ENCODE measurements at places on chromosomes 2 and 18.

GRCh38 chr2:8241317-8241716 is 440.5 kb upstream of the ID2 start:
- no peak for DNase-seq
- H3K36me3 ChIP-seq = peaks cover 19% of the 10 kb centered on the region
- peaks cover 5% of the 10 kb centered on the region for H3K27me3 ChIP-seq
- peaks cover 19% of the 10 kb centered on the region for H3K4me1 ChIP-seq
- no peak overlapping the region for H3K27ac ChIP-seq

- H3K27ac ChIP-seq = no peak overlapping the region
- no peaks in the 10 kb centered on the region for H3K36me3 ChIP-seq
- no peaks in the 10 kb centered on the region for H3K4me1 ChIP-seq
- H3K4me3 ChIP-seq = no peak overlapping the region
- DNase-seq = no peak
These were observed 11.3 kb downstream of the QPCT start for GRCh38 chr2:37355735-37356134.

DNA sequence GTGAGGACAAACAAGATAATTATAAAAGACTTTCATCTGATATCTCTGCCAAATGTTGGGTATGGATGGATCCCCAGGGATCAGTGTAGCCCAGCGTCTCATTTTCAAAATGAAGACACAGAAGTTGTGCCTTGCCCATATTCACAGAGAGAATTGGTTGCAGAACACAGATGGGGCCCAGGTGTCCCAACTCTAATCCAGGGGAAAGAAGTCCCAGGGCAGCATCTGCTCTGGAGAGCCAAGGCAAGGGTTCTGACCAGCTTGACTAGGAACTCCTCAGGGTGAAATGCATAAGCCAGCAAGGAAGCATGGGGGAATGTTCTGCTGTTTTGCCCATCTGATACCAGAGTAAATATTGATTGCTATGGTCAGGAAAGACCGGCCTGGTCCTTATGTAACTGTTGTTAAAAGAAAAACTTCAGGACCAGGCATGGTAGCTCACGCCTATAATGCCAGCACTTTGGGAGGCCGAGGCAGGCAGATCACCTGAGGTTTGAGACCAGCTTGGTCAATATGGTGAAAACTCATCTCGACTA is 68.7 kb upstream of the CABLES1 start:
- peaks cover 37% of the 10 kb centered on the region for H3K4me1 ChIP-seq
- H3K36me3 ChIP-seq = peaks cover 26% of the 10 kb centered on the region

DNA sequence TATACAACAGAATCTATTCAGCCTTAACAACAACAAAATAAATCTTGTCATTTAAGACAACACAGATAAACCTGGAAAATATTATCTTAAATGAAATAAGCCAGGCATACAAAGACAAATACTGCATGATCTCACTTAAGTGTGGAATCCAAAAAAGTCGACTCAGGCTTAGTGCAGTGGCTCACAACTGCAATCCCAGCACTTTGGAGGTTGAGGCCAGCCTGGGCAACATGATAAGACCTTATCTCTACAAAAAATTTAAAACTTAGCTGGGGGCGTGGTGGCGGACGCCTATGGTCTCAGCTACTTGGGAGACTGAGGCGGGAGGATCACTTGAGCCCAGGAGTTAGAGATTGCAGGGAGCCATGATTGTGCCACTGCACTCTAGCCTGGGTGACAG is 75.2 kb upstream of the RNU4ATAC start:
- no peaks in the 10 kb centered on the region for H3K4me1 ChIP-seq
- no peak overlapping the region for H3K4me3 ChIP-seq
- peaks cover 52% of the 10 kb centered on the region for H3K36me3 ChIP-seq
- H3K27me3 ChIP-seq = no peaks in the 10 kb centered on the region
- DNase-seq = no peak

GRCh38 chr2:95272299-95272751 is 1.9 kb upstream of the PROM2 start:
- no peaks in the 10 kb centered on the region for H3K36me3 ChIP-seq
- no peaks in the 10 kb centered on the region for H3K27me3 ChIP-seq
- H3K27ac ChIP-seq = no peak overlapping the region
- DNase-seq = no peak
- H3K4me3 ChIP-seq = no peak overlapping the region

DNA sequence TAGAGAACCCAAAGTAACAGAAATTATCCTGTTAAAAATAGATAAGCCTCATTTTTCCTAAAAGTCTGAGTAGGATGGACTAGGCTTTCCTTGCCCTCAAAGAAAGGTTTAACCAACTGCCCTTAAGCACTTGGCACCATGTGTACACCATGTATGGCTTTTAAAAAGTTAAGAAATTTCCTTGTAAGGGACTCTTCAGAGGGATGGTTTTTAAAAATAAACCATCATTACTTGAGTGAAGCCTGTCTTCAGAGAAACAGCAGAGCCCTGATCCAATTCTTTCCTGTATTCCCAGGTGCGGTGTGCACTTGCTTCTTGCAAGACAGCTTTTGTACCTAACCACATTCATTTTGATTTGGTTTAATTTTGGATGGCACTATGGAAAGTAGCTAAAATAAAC is 1.1 kb upstream of the NEMP2 start:
- peaks cover 55% of the 10 kb centered on the region for H3K36me3 ChIP-seq
- H3K4me3 ChIP-seq = peak overlapping the region; percentile 89
- H3K4me1 ChIP-seq = peaks cover 46% of the 10 kb centered on the region
- peak overlapping the region; percentile 45 for H3K27ac ChIP-seq
- no peak for DNase-seq
- no peaks in the 10 kb centered on the region for H3K27me3 ChIP-seq

DNA sequence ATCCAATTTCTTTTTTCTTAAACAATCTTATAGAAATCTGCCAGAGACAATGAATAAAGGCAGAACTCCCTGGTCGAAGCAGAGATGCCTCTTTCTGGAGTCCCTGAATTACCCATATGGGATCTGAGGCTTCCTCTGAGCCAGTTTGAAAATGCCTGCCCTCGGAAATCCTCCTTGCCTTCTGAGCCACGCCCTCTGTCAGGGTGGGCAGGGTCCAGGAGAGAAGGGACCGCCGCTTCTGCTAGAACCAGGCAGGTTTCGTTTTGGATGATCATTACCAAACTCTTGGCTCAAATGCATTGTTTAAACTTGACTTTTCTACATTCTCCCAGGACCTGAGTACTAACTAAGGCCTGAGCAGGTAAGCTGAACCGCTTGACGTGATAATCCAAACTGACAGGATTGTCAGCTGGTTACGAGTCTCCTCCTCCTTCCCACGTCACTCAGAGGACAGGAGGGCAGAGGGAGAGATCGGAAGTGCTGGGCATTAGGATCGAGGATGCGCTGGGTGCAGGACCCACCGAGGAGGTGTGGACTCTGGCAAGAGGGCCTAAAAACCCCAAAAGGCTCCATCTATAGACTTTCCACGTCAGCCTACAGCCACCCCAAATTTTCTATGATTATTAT is 128.4 kb downstream of the KLHL29 start:
- no peaks in the 10 kb centered on the region for H3K36me3 ChIP-seq
- peaks cover 3% of the 10 kb centered on the region for H3K4me1 ChIP-seq
- peaks cover 38% of the 10 kb centered on the region for H3K27me3 ChIP-seq
- DNase-seq = no peak
- H3K27ac ChIP-seq = no peak overlapping the region

- no peaks in the 10 kb centered on the region for H3K36me3 ChIP-seq
- no peak for DNase-seq
- H3K4me1 ChIP-seq = peaks cover 3% of the 10 kb centered on the region
- H3K27me3 ChIP-seq = peaks cover 20% of the 10 kb centered on the region
- no peak overlapping the region for H3K27ac ChIP-seq
- H3K4me3 ChIP-seq = no peak overlapping the region
These were observed 134.7 kb upstream of the CCDC150 start for GRCh38 chr2:196504788-196505187.

- H3K36me3 ChIP-seq = peaks cover 12% of the 10 kb centered on the region
- no peak overlapping the region for H3K27ac ChIP-seq
- H3K27me3 ChIP-seq = no peaks in the 10 kb centered on the region
- H3K4me1 ChIP-seq = peaks cover 55% of the 10 kb centered on the region
- no peak overlapping the region for H3K4me3 ChIP-seq
- DNase-seq = no peak
These were observed 10.1 kb downstream of the ADAM17 start for GRCh38 chr2:9545502-9545901.

GRCh38 chr2:134389381-134389780 is 135.5 kb downstream of the MGAT5 start:
- no peak overlapping the region for H3K4me3 ChIP-seq
- no peak overlapping the region for H3K27ac ChIP-seq
- H3K36me3 ChIP-seq = peaks cover 3% of the 10 kb centered on the region
- no peak for DNase-seq
- H3K4me1 ChIP-seq = peaks cover 9% of the 10 kb centered on the region

DNA sequence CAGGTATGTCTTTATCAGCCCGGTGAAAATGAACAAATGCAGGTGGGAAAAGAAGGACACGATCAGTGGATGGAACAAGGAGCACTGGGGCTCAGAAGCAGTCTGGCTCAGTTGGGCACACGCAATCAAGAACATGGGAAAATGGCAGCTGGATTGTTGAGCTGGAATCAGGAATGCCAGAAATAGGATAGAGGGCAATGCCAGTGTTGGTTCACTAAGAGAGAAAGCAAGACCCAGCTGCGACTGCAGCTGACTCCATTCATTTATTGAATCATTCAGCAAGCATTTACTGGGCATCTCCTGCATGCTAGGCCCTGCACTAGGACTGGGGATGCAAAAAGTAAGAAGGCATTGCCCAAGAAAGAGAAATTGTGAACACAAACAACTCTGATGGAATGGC is 13.6 kb upstream of the TTR start:
- H3K4me1 ChIP-seq = no peaks in the 10 kb centered on the region
- no peaks in the 10 kb centered on the region for H3K36me3 ChIP-seq
- no peak overlapping the region for H3K4me3 ChIP-seq

DNA sequence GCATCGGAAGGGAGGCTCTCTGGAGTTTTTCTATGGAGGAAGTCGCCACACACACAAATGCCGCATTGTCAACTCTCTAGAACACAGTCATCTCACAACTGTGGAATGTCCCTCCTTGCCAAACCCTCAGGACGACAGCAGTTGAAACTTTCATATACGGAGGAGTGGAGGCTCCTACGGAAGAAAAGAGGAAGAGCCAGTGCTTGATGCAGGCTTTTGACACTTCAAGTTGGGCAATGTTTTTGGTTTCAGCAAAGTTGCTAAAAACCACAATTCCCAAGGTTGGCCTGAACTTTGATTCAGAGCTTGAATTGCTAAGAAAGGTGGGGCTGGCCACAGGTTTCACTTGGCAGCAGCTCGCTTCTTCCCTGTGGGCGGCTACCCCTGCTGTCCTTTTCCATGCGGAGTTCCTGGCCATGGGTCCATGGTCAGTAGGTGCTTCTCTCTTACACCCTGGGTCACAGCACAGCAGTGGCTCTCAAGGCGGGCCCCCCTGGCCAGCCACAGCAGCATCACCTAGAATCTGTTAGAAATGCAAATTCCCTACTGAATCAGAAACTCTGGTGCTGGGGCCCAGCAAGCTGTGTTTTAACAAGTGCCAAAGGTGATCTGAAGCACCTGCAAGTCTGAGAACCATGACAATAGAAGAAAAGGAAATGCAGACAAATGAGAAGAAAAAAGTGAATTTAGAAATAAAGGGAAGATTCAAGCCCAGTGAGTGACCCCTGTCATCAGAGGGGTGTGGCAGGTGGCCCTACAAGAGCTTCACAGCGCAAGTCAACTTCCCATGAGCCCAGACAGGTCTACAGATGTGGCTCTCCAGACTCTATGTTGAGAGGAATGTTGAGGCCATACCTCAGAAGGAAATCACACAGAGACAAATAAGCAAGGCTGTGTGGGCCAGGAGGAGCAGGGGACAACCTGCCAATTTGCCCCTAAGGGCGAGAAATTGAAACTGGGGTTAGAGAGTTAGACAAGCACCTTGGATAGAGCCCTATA is 856.4 kb downstream of the RNF144A start:
- H3K36me3 ChIP-seq = peaks cover 6% of the 10 kb centered on the region
- H3K4me3 ChIP-seq = peak overlapping the region; percentile 21
- H3K27me3 ChIP-seq = no peaks in the 10 kb centered on the region

- peak overlapping the region; percentile 76 for H3K4me3 ChIP-seq
- no peak for DNase-seq
- peaks cover 15% of the 10 kb centered on the region for H3K4me1 ChIP-seq
- peak overlapping the region; percentile 55 for H3K27ac ChIP-seq
These were observed 82.7 kb upstream of the POMC start for GRCh38 chr2:25251071-25251421.

- H3K36me3 ChIP-seq = peaks cover 26% of the 10 kb centered on the region
- no peak overlapping the region for H3K4me3 ChIP-seq
- no peak overlapping the region for H3K27ac ChIP-seq
- no peak for DNase-seq
These were observed 86.1 kb downstream of the SLC25A12 start for GRCh38 chr2:171807831-171808393.

GRCh38 chr2:42828487-42829425 is 36.4 kb upstream of the HAAO start:
- peaks cover 8% of the 10 kb centered on the region for H3K4me1 ChIP-seq
- DNase-seq = peak; percentile 70
- H3K27ac ChIP-seq = no peak overlapping the region
- no peaks in the 10 kb centered on the region for H3K36me3 ChIP-seq
- H3K4me3 ChIP-seq = no peak overlapping the region

DNA sequence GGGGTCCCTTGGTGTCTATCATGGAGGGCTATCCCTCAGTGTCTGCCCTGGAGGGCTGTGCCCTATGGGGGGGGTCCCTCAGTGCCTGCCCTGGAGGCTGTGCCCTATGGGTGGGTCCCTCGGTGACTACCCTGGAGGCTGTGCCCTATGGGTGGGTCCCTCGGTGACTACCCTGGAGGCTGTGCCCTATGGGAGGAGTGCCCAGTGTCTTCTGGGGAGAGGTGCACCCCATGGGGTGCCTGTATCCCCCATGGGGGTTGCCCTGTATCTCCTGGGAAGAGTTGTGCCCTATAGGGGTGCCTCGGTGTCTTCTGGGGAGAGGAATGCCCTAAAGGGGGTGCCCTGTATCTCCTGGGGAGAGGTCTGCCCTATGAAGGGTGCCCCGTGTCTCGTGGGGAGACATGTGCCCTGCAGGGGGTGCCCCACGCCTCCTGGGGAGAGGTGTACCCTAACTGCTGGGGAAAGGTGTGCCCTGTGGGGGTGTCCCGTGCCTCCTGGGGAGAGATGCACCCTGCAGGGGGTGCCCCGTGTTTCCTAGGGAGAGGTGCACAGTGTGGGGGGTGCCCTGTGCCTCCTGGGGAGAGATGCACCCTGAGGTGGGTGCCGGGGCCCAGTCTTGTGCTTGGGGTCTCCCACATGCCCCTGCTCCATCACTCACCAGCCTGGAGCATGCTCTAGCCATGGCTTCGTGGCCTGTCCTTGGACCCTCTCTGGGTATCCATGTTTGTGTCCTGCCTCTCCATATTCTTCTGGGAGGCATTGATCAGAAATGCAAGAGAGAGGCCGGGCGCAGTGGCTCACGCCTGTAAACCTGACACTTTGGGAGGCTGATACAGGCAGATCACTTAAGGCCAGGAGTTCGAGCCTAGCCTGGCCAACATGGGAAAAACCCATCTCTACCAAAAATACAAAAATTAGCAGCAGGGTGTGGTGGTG is 215.6 kb downstream of the HDAC4 start:
- peaks cover 64% of the 10 kb centered on the region for H3K36me3 ChIP-seq
- H3K27me3 ChIP-seq = no peaks in the 10 kb centered on the region
- DNase-seq = no peak
- peaks cover 3% of the 10 kb centered on the region for H3K4me1 ChIP-seq
- no peak overlapping the region for H3K27ac ChIP-seq
